Mucosa of gallbladder (tissue), 1 donor: ENCODE measurements at places on chromosomes 16 and 17. TPM values are rescaled to one million over a fixed set of nuclear protein-coding genes. Genes with fewer than 3 reads are reported as not detected.

ASPA gene
- 2.4 TPM for total RNA-seq

PEMT gene
- total RNA-seq = 18.5 TPM

MYL11 gene
- 1.3 TPM for total RNA-seq

TNFRSF17 gene
- total RNA-seq = 0.46 TPM

ASPHD1 gene
- 94.5 TPM for total RNA-seq

TBC1D3H gene
- not detected for total RNA-seq

PRKCB gene
- 9.6 TPM for total RNA-seq

CARD14 gene
- 0.29 TPM for total RNA-seq

CD300LD gene
- not detected for total RNA-seq

ATAD5 gene
- total RNA-seq = 0.92 TPM

CMTM2 gene
- total RNA-seq = not detected

PYDC1 gene
- not detected for total RNA-seq

DNA sequence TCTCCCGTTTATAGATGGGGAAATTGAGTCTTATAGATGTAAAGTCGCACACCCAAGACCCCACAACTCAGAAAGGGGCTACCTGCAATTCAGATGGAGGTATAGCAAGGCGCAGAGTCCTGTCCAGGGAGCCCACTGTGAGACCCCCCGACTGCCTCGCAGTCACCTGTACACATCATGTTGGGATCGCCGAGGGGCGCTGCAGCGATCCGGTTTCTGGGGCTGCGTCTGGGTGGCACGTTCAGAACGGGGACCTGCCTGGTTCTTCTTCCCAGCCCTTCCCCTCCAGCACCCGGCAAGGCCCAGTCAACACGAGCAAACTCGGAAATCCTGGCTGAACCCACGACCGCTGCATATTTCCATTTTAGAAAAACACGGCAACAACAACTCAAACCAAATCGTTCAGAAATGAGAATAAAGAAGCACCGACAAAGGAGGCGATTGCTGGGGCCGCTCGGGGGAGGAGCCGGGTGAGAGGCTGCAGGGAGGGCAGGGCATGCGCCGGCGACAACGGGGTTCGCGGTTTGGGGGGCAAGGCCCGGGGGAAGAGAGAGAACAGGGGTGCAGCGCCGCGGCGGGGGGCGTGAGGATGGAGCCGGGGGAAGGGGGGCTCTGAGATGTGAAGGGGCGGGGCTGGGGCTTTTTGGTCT, 643 bp downstream of the HSDL1 start:
- DNase-seq = no peak

GRCh38 chr17:44152875-44153274, 11.1 kb downstream of the HROB start:
- DNase-seq = no peak

GRCh38 chr16:84356591-84357116, 11.7 kb upstream of the ATP2C2 start:
- no peak for DNase-seq

GRCh38 chr16:19252904-19253303, 32.6 kb upstream of the CLEC19A start:
- no peak for DNase-seq

DNA sequence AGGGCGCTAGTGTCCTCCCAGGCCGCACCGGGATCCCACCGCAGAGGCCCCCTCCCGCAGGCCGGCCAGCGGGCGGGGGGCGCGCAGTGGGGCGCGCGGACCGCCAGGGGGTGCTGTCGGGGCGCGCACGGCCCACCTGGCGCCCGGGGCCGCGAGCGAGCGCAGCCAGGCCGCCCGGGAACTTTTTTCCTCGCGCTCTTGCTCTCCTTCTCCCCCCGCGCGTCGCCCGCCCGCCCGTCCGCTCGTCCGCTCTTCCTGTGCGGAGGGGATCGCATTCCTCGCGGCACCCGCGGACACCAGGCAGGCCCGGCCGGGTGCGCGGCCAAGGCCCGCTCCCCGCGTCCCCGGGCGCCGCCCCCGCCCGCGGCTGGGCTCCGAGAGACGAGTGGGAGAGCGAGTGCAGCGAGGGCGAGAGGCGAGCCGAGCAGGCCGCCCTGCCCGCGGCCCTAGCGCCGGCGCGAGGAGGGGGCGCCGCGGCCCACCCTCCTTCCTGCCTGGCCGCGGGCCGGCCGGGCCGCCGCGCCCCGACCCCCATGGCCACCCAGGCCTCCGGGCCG, at the start of gene RAI1:
TSS of gene RAI1 (plus strand) at position 272 of the 557 bp plus-strand sequence. CDS start 111,491 bp downstream, outside the sequence.
- peak; percentile 75 for DNase-seq

- no peak for DNase-seq
Observed at GRCh38 chr17:80737106-80738019, 192.7 kb downstream of the RPTOR start.

DNA sequence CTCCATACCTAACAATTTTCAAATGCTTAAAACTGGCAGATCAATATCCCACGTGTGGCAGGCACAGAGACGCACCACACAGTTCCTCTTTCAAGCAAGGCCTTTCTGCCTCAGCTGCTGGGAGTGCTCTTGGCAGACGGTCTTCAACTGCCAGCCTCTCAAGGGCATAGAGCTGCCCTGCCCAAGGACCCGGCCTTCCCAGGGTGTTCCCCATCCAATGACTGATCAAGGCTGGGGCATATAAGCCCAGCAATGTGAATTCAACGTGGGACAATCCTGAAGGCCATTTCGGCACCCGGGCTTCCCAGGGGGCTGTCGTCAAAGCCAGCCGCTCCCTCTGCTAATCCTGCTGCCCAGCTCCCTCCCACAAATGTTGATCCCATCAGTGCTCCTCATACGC, 107.1 kb downstream of the STX8 start:
- no peak for DNase-seq

GRCh38 chr17:72030067-72030899, 90.5 kb upstream of the SOX9 start:
- peak; percentile 34 for DNase-seq

GRCh38 chr17:70906808-70907207, 737.5 kb downstream of the KCNJ2 start:
- peak; percentile 37 for DNase-seq

DNA sequence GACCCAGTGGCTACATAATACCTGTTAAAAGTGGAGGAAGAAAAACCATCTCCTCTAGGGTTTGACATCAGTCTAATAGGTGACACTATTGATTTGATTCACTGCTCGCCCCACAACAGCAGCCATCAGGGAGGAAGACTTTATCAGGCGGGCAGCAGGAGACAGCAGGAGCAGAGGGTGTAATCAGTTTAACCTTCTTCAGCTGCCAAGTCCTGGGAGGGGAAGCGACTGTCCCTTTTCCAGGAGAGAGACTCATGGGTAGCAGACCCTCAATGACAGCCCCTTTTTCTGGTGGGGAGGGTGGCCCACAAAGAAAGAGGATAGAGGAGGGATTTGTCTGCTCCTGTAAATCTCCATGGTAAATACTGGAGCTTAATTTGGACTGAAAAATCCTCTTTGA, 291.8 kb downstream of the HAPSTR1 start:
- no peak for DNase-seq

- no peak for DNase-seq
Observed at GRCh38 chr17:62625184-62625869, 2.1 kb upstream of the MRC2 start.

- DNase-seq = no peak
Observed at GRCh38 chr16:59148769-59149155, 414.6 kb upstream of the GOT2 start.

DNA sequence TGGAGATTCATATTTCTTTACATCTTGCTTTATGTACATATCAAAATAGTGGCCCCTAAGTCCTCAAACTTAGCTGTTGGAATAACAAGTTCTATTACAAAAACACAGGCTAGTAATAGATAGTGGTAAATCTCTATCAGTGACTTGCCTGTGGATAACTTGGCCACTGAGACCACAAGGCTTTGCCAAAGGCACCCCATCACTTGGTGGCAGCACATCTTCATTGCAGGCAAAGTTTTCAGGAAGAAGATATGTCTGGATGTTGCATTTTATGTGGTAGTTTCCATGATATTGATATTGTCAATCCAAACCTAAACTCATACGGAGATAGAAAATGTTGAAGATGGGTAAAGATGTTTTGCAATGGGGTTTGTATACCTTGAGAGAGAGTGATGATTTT, 58.5 kb downstream of the KNOP1 start:
- no peak for DNase-seq

DNA sequence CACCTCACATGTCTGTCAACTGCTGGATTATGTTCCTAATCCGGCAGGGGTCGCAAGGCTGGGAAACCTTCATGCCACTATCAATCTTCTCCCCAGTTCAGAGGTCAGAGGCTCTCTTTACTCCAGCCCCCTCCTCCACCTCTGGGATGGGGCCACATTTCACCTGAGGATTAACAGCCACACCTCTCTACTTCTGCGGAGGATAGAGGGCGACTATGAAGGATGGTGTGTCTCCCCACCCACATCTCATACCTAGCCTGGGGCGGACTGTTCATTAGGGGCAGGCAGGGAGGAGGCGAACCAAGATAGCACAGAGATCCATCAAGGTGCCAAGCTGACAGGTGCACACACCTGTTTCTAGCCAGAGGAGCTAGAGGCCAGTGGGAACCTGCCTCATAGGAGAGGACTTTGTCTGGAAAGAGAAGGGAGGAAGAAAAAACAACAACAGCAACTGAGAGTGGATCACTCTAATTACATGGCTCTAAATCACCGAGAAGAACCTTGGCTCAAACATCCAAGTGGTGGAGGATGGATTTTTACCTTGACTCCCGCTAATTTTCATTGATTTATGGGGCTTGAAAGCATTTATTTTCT, 41.9 kb upstream of the SKAP1 start:
- DNase-seq = no peak

- no peak for DNase-seq
Observed at GRCh38 chr17:15270628-15271381, 5.7 kb upstream of the PMP22 start.

- no peak for DNase-seq
Observed at GRCh38 chr16:5916711-5917191, 819.2 kb upstream of the EEF2KMT start.

- no peak for DNase-seq
Observed at GRCh38 chr16:20995711-20996110, 95.1 kb downstream of the LYRM1 start.

DNA sequence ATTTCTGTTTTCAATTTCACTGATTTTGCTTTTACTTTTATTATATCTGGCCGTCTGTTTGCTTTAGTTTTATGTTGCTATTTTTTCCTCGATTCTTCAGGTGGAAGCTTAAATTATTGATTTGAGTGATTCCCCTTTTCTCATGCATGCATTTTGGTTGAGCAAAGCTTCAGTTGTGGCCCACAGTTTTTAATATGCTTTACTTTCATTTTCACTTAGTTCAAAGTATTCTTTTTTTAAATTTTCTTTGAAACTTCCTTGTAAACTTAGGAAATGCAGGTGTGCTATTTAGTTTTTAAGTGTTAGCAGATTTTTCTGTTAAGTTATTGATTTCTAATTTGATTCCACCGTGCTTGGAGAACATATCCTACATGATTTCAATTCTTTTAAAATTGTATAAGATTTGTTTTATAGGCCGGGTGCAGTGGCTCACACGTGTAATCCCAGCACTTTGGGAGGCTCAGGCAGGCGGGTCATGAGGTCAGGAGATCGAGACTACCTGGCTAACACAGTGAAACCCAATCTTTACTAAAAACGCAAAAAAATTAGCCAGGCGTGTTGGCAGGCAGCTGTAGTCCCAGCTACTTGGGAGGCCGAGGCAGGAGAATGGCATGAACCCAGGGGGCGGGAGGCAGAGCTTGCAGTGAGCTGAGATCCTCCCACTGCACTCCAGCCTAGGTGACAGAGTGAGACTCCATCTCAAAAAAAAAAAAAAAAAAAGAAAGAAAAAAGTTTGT, 531.2 kb downstream of the KIF2B start:
- no peak for DNase-seq

- DNase-seq = no peak
Observed at GRCh38 chr16:27185776-27186130, 17.6 kb upstream of the KDM8 start.

- DNase-seq = no peak
Observed at GRCh38 chr16:66365651-66366050, 840 bp upstream of the CDH5 start.

- no peak for DNase-seq
Observed at GRCh38 chr17:71633391-71633849, 487.4 kb upstream of the SOX9 start.

- DNase-seq = no peak
Observed at GRCh38 chr17:15087946-15088345, 177.2 kb downstream of the PMP22 start.

DNA sequence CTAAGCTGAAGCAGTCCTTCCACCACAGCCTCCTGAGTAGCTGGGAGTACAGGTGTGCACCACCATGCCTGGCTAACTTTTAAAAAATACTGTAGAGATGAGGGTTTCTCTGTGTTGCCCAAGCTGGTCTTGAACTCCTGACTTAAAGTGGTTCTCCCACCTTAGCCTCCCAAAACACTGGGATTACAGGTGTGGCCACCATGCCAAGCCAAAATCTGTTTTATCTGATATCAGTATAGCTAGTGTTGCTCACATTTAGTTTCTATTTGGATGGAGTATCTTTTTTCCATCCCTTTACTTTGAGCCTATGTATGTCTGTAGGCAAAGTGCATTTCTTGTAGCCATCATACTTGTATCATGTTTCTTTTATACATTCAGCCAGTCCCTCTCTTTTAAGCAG, 82.1 kb downstream of the BCAS3 start:
- no peak for DNase-seq

DNA sequence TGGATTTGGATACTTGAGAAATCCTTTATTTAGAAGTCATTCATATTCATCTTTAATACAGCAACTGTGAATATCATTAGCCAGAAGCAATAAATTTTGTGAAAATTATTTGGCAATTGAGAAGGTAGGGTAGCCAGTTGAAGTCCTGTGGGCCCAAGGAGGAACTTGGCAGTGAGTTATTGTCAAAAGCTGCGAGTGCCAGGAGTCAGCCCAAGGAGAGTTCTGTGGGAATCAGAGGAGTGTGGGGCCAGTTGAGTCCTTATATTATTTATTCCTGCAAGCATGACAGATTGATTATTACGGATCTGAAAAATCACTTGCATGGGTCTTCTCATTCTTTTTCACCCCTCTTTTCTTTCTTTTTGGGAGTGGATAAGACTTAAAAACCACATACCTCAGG, 38.3 kb downstream of the PRKCA start:
- DNase-seq = no peak

DNA sequence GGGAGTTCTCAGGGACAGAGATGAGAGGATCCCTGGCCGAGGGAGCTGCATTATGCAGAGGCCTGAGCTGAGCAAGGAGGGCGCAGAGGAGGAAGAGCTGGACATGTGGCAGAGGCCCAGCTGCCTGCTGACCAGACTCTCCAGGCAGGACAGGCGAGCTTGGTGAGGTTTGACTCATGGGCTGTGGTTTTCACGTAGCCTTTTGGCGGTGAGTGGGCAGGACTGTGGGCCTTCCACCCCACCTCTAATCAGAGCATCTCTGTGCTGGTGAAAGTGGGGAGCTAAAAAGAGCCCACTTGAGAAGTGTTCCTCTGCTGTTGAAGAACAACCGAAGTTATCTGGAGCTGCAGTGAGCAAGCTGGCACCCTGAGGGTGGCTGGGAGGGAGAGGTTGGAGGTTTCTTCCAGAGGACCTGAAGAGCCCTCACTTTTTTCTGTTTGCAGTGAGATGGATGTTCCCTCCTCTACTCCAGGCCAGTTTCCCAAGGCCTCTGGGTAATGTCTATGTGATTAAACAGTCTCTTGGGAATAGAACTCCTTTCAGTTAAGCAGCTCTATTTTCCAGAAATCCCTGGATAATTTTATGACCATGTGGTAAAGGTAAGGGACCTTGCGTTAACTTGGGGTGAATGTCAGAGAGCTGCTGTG, 11.9 kb downstream of the EPN2 start:
- peak; percentile 39 for DNase-seq

- no peak for DNase-seq
Observed at GRCh38 chr17:56347639-56348038, 194.4 kb downstream of the ANKFN1 start.

GRCh38 chr16:51430716-51431369, 279.8 kb upstream of the SALL1 start:
- no peak for DNase-seq
